SK-N-SH (cell line): ENCODE measurements at places on chromosomes 13 and 19. TPM values are rescaled to one million over a fixed set of nuclear protein-coding genes. Genes with fewer than 3 reads are reported as not detected.
A peak's percentile ranks its signal among the peaks of the same experiment; 100 is the strongest.

Gene CEACAM1
- 0.49 and 0.53 TPM in 2 replicates for polyA plus RNA-seq

Gene CCDC70
- not detected in 2 replicates for polyA plus RNA-seq

GRCh38 chr13:73535341-73535740, 476.5 kb downstream of the KLF5 start:
- H3K36me3 ChIP-seq: no peaks in the 10 kb centered on the region
- no peak for DNase-seq
- no peaks in the 10 kb centered on the region for H3K27me3 ChIP-seq
- no peak overlapping the region for H3K27ac ChIP-seq
- H3K4me3 ChIP-seq: no peak overlapping the region
- no peaks in the 10 kb centered on the region for H3K4me1 ChIP-seq

GRCh38 chr19:42466521-42467182, 23.9 kb upstream of the CXCL17 start:
- 0 out of 2 replicates have a peak overlapping the region, but pooled peaks have one; percentile 0 for H3K27ac ChIP-seq
- no peak overlapping the region for H3K4me3 ChIP-seq
- DNase-seq: no peak
- H3K4me1 ChIP-seq: peaks cover 11% of the 10 kb centered on the region; the same call in 1 of the 2 replicates
- H3K27me3 ChIP-seq: no peaks in the 10 kb centered on the region
- no peaks in the 10 kb centered on the region for H3K36me3 ChIP-seq
